ENCODE measurements at places on chromosomes 7 and 10.

DNA sequence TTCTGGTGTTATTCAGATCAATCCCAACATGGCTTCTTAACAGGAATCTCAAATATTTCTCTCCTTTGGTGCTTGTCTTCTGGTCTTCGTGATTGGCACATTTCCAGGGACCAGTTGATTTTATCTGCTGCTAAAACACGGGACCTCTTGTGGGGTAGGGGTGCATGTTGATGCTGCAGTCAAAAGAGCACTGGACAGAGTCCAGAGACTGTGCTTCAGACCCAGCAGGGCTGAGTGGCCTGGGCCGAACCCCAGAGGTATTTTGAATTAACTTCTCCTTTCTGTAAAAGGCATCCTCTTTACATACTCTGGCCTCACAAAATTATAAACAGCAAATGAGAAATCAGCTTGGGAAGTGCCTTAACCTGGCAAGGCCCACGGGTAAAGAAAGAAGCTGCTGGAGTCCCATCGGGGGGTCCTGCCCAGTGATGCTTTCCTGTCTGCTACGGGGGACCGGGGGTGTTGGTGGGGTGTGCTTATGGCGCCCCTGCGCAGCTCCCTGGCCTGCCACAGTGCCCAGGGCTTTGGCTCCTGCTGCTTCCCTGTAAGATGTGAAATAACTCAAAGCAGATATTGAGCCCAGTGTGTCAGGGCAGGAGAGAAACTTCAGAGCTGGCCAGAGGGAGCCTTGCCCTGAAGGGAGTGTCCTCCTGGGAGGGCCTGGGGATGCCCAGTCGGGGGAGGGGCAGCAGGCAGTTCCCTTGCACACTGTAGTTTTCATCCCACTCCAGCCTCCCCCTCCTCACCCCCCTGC lies 230.5 kb downstream of the TCF7L2 start:
- no peak for DNase-seq

DNA sequence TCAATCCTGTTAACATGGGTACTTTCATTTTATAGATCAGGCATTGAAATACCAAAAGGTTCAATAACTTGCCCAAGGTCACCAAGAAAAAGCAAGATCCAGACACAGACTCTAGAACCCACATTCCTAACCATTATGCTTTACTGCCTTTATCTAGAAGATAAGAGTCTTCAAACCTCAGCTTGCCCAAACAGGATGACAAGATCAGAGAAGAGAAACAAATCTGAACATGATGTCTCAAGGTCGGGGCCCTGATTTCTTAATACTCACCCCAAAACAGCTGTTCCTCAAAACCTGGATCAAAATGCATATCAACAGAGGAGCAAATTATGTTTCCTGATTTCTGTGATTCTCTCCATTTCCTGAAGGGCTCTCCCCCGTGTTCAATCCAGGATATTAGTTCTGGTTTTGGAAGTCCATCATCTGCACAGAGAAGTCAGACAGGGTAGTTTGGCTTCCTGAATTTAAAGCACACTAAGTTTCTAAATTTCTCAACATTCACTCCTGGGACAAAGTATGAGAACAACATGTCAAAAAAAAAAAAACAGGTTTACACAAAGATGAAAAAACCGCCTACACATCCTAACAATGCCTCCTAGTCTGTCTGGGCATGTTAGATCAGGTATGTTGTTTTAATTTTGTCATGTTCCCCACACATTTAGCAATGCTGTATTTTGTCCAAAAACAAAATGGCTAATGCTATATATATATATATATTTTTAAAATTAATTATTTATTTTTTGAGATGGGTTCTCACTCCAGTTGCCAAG lies 16.2 kb downstream of the ZNF786 start:
- no peak for DNase-seq

DNA sequence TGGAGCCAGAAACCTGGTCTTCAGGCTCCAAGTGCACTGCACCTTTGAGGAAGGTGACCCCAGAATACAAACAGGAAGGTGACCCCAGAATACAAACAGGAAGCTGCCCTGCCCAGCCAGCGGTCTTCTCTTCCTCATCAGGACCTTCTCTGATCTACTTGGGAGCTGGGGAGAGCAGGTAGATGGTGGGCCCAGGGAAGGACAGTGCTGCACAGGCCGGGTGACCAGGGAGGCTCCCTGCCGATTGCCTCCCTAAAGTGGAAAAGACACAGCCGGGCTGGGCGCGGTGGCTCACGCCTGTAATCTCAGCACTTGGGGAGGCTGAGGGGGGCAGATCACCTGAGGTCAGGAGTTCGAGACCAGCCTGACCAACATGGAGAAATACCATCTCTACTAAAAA lies 151.8 kb upstream of the CHST15 start:
- DNase-seq = no peak

GRCh38 chr10:103696411-103697145 lies 158.8 kb downstream of the SH3PXD2A start:
- no peak for DNase-seq

- no peak for DNase-seq
Measured at GRCh38 chr7:8423057-8423456, 10.4 kb upstream of the NXPH1 start.

DNA sequence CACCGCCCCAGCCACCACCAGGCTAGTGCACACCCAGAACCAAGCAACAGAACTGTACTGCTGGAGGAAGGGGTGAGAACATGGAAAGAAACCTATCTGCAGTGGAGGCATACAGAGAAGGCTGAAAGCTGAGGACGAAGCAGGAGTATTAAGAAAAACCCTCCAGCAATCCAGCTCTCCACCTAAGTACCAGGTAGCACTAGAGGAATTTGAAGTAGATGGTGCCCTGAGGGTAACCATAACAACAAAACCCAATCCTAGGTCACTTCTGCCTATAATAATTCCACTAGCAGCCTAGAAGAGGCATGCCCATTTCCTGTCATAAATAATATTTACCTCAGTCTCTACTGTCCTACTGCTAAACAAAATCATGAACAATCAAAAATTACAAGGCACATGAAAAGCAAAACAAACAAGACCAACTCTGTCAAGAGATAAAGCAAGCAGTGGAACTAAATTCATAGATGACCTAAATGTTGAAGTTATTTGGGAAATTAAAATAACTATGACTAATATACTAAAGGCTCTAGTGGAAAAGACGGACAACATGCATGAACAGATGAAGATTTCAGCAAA lies 51.1 kb downstream of the HYCC1 start:
- DNase-seq = no peak

- DNase-seq = no peak
Measured at GRCh38 chr7:47597379-47597778, 15.5 kb upstream of the TNS3 start.

- DNase-seq = no peak
Measured at GRCh38 chr10:93067443-93068365, 6.0 kb upstream of the CYP26A1 start.

DNA sequence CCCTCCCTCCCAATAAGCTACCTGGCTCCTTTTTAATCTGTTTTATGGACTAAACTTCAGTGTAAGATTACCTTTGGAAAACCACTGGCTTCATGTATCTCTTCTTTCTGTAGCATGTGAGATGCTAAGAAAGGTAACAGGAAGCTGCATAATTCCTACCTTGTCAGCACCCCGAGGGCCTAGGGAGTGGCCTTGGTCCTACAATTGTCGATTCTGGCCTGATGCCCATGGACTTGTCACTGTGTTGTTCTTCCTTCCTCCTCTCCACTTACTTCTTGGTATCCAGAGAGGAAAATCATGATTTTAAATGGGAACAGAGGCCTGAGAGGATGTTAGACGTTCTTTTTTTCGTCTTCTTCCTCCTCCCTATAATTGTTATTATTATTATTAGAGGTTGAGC lies 42.9 kb upstream of the PDZD8 start:
- DNase-seq = no peak

GRCh38 chr10:98745645-98746044 lies 298.9 kb upstream of the HPS1 start:
- no peak for DNase-seq

GRCh38 chr7:82122275-82122674 lies 321.3 kb downstream of the CACNA2D1 start:
- DNase-seq = no peak

Data from naive thymus-derived CD8-positive, alpha-beta T cell (primary cell).